ENCODE measurements at places on chromosomes 11 and 22.

- DNase-seq, result no peak
Observed at GRCh38 chr11:7186190-7186589, 65.5 kb upstream of the SYT9 start.

GRCh38 chr11:108872781-108873291 is 208.0 kb downstream of the DDX10 start:
- DNase-seq, result no peak

- DNase-seq, result no peak
Observed at GRCh38 chr22:41534219-41534618, 10.1 kb downstream of the POLR3H start.

DNA sequence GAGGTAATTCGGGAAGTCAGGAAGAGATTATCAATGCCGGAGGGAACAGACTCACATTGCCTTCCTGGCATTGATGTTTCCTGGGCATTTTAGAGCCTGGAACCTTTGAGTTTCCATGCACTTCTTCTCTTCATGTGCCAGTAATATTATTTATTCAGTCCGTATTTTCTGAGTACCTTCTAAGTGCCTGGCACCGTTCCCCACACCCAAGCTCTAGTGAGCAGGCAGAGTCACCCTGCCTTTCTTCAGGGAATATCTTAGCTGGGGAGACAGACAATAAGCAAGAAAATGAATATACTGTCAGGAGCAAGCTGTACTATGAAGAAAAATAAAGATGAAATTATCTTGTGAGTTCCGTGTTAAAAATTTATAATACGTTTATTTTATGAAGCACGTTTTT is 136.2 kb upstream of the SEZ6L start:
- DNase-seq, result no peak

GRCh38 chr22:47139790-47140119 is 377.3 kb downstream of the TBC1D22A start:
- DNase-seq, result no peak

- peak; percentile 36 for DNase-seq
Observed at GRCh38 chr11:111539426-111540113, 950 bp upstream of the LAYN start.

- DNase-seq, result peak; percentile 70
Observed at GRCh38 chr22:38756711-38757463, 1.1 kb upstream of the SUN2 start.

DNA sequence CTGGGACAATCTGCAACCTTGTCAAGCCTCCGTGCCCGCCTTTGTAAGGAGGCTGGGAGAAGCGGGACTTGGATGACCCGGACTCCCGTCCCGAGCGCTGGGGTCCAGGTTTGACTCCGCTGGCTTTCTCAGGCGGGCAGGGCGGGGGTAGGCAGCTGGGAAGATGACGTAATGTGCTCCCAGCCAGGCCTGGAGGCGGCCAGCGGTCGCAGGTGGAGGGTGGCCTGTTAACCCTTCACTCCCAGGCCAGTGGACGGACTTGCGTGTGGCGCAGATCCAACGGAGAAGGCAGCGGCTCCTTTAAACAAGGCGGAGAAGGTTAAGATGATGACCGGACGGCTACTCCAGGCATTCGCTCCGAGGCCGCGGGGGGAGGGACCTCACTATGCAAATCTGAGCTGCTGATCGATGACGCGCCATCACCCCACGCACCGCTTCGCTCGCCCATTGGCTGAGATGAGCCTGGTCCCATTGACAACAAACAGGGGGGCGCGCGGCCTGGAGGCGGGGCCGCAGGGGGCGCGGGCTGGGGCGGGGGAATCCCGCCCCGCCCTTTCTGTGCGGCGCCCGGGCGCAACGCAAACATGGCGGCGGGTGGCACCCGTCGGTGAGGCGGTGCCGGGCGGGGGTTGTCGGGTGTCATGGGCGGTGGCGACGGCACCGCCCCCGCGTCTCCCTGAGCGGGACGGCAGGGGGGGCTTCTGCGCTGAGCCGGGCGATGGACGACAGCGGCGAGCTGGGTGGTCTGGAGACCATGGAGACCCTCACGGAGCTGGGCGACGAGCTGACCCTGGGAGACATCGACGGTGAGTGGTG is at the start of gene SREBF2:
SREBF2 (plus strand) TSS at position 553 of the 816 bp plus-strand sequence; CDS start at position 719, 166 bp downstream.
- DNase-seq, result peak; percentile 100

Measured in activated naive CD4-positive, alpha-beta T cell treated with anti-CD3 and anti-CD28 coated beads for 36 hours (primary cell).